NCI-H226 (cell line): ENCODE measurements at places on chromosomes 3 and 15.
A peak's percentile ranks its signal among the peaks of the same experiment; 100 is the strongest.

DNA sequence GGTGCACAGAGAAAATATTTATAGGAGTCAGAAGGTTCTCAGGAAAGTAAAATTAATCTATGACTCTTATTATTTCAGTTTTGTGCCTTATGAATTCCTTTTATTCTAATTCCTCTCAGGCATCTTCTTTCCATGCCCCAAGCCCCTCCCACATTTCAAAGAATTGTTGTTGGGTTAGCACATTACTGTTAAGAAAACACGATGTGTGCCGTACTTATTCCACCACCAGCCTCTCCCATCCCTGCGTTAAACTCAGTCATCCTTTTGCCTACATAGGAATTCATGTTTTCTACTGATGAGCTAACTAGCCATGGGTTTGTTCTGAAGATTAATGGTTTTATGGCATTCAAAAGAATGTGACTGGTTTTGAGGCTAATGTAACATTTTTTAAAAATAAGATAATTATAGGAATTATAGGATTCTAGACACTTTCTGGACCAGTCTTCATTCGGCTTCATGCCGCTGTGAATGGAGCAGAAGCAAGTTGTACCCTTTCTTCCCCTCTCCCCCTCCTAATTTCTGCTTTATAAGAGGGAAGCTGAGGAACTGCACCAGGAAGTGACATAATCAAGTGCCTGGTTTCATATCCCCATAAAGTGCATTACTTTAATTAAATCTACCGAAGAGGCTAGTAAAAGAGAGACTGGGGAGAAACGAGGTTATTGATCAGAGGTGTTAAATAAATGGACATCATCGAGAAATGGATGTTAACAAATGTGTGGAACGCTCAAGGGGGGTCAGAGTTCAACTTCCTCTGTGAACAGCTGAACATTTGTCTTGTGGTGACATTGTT, 12.3 kb upstream of the MB21D2 start:
- peak; percentile 65 for DNase-seq

- no peak for DNase-seq
These were observed 2.2 kb upstream of the CX3CR1 start for GRCh38 chr3:39282057-39282456.

DNA sequence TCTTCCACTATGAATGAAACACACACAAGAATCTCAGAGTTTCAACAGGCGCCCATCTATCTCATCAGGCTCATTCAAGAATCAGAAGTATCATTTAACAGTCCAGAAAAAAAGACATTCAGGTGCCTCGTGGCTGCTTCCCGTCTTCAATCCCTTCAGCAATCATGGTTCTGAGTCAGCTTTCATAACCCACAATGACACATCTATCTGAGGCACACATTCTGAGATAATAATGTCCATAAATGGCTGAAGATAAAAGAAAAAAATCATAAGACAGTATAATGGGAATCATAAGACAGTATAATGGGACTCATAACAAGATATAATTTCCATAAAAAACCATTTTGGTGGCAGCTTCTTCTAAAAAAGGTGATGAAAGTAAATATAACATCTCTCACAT, 52.4 kb downstream of the TNIK start:
- peak; percentile 80 for DNase-seq

GRCh38 chr15:76968306-76968705, 26.6 kb upstream of the PSTPIP1 start:
- peak; percentile 47 for DNase-seq

DNA sequence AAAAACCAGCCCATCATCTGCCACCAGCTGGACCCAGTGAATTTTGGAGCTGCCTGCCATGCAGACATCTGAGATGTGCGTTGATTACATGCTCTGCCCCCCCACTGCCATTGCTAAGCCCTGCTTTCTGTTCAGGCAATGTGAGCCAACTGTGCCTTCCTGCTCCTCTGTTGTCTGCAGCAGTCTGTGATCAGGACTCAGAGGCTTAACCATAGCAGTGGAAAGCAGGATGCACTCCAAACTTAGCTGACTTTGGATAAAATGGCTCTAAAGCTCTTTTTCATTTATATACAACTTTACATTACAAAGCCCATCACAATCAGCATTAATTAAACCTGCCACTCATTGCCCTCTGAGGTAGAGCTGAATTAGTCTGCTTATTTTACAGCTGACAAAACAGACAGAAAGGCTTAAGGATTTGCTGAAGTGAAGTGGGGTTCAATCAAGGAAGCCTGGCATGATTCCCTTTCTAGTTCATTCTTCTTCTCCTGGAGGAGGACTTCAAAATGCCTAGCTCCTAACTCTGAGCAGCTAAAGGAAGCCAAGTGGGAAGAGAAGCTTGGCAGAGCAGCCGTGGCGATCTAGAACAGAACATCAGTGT, 15.7 kb upstream of the RPS27L start:
- DNase-seq: no peak

- DNase-seq: peak; percentile 19
These were observed 24.6 kb upstream of the MCCC1 start for GRCh38 chr3:183123891-183124290.

DNA sequence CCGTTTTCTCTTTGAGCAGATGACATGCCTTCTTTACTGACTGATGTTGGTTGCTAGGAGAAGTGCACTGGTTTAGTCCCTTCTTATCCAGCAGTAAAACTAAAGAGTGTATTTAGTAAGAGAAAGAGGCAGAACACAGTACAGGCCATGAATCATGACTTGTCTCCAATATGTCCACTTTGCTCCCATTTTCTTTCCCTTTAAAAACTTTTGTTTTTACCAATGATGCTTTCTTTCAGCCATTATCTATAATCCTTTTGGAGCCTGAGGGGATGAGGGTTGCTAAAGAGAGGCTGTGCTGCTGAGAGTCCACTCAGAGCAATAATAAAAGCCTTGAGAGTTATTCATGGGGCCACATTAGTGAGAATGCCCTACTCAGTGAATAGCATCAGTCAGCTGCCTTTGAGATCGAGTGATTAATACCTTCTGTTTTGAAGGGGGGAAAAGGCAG, 12.2 kb downstream of the ROBO2 start:
- no peak for DNase-seq

DNA sequence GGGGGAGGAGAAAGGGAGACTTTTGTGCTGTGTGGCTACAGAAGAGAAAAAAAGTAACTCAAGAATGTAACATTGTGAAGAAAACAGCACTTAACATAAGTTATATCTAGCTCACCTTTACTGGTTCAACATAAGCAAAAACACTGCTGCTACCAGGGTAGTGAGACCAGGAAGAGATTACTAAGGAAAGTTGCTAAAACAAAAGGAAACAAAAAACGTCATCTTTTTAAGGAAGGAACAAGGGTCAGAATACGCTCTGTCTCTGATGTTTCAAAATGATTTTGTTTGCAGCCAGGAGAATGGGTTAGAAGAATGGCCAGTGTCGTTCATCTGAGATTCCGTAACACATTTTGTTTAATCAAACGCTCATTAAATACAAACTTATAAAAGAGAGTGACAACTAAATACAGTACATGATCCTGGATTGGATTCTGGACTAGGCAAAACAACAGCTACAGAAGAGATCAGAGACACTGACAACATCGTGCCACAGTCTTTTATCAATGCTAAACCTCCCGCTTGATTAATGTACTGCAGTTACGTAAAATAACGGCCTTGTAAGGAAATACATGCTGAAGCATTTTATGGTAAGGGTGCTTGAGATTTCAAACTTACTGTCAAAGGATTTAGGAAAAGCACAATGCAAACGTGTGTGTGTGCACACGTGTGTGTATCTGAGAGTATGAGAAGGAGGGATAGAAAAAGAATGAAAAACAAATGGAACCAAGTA, 67.7 kb downstream of the FOXP1 start:
- no peak for DNase-seq

- peak; percentile 85 for DNase-seq
These were observed 166.9 kb downstream of the UACA start for GRCh38 chr15:70596354-70597055.
